ENCODE measurements at places on chromosomes 2 and 18.

DNA sequence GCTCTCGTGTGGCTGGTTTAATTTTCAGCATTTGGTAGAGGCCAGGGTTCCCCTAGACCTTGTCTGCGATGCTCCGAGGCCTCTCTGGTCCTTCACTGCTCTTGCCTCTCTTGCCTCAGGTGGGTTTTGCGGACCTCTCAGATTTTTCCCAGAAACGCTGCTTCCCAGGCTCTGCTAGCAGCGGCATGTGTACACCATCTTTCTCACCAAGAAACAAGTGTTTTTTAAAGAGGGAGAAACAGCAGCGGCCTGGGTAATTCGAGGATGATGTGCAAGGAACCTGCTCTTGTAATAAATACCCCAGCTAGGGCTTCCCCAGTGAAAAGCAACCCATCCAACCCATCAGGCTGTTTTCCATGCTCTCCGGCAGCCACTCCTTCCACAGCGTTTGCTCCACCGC, 33.5 kb upstream of the COL6A3 start:
- no peak for DNase-seq

DNA sequence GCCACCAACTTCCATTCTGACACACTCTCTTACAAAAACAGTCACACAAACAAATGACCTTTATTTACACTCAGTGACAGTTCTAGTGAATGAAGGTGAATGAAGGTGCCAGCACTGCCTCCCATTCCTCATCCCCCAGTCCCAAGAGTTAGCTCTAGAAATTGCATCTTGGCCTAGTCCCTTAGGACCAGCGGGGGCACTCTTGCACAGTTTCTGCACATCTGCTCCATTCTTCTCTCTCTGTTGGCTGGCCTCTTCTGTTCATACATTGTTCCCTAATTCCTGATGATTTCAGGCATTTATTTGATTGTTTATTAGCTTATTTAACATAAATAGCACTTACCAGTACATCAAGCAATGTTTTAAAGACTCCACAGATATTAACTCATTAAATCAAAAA, 30.9 kb downstream of the GAREM1 start:
- DNase-seq = no peak

- DNase-seq = no peak
Observed at GRCh38 chr2:121682396-121683298, 33.4 kb upstream of the CLASP1 start.

DNA sequence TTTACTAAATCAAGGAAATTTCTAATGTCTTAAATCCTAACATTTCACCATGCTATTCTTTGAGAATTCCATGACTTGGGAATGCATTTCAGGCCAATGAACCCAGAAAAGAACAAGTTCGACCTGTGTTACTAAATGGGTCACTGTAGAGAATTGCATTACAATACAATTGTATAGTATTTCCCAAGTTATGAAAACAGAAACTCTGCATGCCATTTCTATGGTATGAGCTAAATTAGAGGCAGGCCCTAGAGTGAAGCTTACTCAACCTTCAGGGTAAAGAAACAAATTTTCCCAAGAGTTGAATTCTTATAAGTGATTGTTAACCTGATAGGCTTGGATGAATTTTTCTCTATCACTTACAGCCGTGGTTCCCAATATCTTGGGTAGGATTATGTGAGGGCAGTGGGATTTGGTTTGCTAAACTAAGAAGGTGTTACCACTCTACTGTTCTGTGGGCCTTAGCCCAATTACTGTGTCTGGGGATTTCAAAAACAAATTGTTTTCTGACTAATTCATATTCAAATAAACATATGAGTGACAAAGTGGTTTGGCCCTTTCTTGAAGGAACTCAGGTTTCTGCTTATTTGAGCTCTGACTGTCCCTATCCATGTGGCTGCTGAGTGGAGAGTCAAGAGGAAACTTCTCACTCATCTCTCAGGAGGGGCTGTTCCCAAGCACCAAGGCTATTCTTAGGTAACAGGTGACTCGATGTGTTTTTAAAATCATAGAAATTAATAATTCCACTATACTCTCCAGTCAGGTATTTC, 11.2 kb upstream of the SERPINB7 start:
- no peak for DNase-seq

DNA sequence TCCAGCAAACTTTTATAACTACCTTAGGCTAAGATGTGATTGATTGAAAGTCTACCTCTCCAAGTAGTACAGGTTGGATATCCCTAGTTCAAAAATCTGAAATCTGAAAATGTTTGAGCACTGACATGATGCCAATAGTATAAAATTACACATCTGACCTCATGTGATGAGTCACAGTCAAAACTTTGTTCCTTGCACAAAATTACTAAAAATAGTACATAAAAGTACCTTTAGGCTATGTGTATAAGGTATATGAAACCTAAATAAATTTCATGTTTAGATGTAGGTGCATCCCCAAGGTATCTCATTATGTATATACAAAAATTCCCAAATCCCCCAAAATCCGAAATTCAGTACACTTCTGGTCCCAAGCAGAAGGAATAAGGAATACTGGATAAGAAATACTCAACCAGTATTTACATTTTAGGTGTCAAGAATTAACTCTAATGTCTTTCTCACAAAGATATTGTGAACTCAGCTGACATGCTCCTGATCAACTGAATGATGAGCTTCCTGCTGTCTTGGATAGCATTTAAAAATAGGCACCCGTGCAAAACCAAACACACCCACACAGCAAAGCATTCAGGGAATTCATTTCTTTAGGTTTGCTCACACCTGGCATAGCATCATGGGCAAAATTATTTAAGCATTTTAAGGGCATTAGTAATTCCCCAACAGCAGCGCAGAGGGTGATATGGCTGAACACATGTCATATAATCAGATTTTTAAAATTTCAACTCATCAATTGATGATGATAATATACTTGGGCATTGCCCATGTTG, 497.4 kb upstream of the MEIS1 start:
- DNase-seq = no peak

GRCh38 chr18:11548916-11549551, 60.4 kb upstream of the SLC35G4 start:
- no peak for DNase-seq

GRCh38 chr2:160315337-160315736, 115.3 kb upstream of the ITGB6 start:
- no peak for DNase-seq

- no peak for DNase-seq
Observed at GRCh38 chr2:63842149-63843061, 709 bp downstream of the UGP2 start.

DNA sequence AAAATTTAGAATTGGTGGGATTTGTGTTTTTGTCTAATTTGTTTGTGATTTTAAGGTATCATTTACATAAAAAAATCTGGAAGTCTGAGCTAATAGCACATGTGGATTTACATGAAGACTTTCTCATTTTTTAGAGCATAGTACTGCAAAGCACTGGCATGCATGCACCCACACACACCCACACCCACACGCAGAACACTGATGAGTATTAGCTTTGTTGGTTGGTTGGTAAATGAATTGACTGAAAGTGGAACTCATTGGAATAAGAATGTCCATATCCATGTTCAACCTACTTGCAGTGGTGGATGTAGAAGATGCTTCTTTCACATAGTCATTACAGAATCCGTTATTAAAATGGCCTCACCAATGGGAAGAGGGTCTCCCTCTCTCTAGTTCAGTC, 475.8 kb downstream of the PLCL1 start:
- DNase-seq = no peak

GRCh38 chr2:17594533-17595401, 54.3 kb downstream of the VSNL1 start:
- no peak for DNase-seq

GRCh38 chr2:212385241-212385640, 153.4 kb downstream of the ERBB4 start:
- DNase-seq = no peak

- DNase-seq = no peak
Observed at GRCh38 chr2:241279828-241280227, 35.6 kb downstream of the HDLBP start.

GRCh38 chr2:66695226-66695735, 260.4 kb downstream of the MEIS1 start:
- DNase-seq = no peak

- DNase-seq = no peak
Observed at GRCh38 chr2:111221701-111222100, 101.0 kb downstream of the BCL2L11 start.

GRCh38 chr2:142710336-142710735, 167.1 kb upstream of the KYNU start:
- no peak for DNase-seq

DNA sequence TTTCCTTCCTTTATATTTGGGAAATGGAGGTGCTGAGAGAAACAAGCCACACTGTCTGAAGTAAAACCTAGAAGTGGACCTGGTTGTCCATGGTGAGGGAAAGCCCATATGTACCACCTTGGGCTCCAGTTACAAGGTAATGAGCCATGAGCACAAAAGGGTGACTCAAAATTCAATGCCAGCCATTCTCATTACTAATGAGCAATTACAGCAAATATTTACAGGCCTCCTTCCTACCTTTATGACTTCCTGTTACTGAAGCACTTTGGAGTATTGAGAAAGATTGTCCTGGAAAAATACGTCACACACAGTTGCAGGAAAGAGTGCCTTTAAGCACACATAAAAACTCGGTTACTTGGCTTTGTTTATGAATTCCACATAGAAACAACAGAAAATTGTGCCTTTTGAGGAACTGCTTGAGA, 9.1 kb downstream of the EPAS1 start:
- no peak for DNase-seq

DNA sequence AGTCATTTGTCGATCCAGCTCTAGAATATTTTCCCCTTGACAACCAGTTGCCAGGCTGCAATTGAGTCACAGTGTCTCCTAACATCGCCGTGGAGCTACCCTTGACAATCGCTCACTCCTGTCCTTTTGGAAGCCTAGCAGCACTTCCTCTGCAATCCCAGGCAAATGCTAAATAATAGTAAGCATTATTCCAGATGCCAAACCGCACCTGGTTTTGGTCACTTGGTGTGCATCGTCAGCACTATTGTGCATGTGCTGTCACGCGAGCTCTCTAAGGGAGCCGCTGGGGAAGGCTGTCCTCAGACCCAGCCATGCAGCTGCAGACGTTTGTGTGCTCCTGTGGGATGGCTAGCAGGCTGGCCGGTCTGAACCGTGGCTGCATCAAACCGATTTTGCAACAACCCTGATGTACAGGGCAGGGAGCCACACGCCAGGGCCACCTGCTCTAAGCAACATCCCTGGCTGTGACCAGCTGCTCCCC, 549.5 kb upstream of the ID2 start:
- DNase-seq = no peak

GRCh38 chr2:144459286-144459685, 60.6 kb downstream of the ZEB2 start:
- DNase-seq = no peak

GRCh38 chr18:43396266-43396665, 119.0 kb upstream of the SYT4 start:
- no peak for DNase-seq

- DNase-seq = no peak
Observed at GRCh38 chr2:29016504-29016903, 35.4 kb downstream of the TOGARAM2 start.

DNA sequence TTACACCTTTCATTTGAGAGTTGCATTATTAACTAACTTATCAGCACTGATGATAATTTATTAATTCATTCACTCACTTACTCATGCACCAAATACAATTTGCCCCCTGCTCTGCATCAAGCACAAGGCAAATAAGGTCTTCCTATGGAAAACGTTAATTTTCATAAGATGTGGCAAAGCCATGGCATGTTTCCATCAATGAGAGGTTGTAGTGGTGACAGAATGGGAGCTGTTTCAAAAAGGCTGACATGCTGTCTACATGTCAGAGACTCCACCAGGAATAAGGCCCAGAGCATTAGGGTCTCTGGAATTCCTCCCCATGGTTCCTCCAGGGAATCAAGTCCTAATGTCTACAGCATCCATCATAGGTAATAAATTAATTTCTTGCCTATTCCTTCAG, 978.8 kb downstream of the TMEM182 start:
- DNase-seq = no peak

- DNase-seq = no peak
Observed at GRCh38 chr2:7026742-7027141, 109.5 kb downstream of the RNF144A start.

DNA sequence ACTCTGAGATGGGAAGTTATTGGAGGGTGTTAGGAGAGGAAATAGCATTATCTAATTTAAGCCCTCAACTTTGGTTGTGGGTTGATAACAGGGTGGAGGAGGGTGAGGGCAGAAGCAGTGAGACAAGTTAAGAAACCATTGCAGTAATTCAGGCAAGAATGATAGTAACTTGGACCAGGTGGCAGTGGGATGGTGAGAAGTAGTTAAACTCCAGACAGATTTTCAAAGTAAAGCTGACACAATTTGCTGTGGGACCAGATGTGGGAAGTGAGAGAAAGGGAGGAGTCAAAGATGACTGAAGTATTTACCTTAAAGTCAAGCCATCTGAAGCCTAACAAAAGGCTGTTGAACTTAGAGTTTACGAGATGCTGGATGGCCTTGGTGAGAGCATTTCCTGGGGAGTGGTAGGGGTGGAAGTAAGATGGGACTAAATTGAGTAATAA, 163.2 kb upstream of the KLF7 start:
- no peak for DNase-seq

GRCh38 chr2:172429301-172429968, 2.0 kb downstream of the ITGA6 start:
- no peak for DNase-seq

- DNase-seq = peak; percentile 35
Observed at GRCh38 chr2:204177977-204178522, 241.5 kb downstream of the ICOS start.

- peak; percentile 12 for DNase-seq
Observed at GRCh38 chr2:26675651-26676255, 16.8 kb upstream of the KCNK3 start.

- DNase-seq = peak; percentile 52
Observed at GRCh38 chr2:34242763-34243123, 643.6 kb upstream of the FAM98A start.

- no peak for DNase-seq
Observed at GRCh38 chr2:213016166-213016983, 135.0 kb downstream of the IKZF2 start.

DNA sequence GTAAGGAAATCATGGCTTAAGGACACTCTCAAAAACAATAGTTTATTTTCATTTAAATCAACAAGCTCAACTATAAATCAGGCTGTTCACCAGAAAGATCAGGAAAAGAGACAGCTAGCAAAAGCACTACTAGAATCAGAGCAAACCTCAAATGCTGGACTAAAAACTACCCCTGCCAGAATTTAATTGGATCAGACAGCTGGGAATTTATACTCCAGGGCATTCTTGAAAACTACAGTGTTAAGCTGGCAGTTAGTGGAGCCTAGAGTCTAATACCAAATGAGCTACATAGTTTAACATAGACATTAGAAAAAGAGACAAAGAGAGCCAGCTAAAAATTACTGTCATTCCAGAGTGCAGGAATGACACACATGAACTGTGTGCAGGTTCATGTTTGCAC, 1016.4 kb upstream of the CRIM1 start:
- DNase-seq = no peak

GRCh38 chr2:11097854-11098387, 57.3 kb upstream of the SLC66A3 start:
- no peak for DNase-seq

GRCh38 chr2:104340162-104340561, 513.8 kb upstream of the POU3F3 start:
- no peak for DNase-seq

GRCh38 chr2:26164641-26165211, 8.2 kb upstream of the GAREM2 start:
- no peak for DNase-seq

- no peak for DNase-seq
Observed at GRCh38 chr18:22177327-22177871, 8.0 kb downstream of the GATA6 start.
